Stimulated activated CD8-positive, alpha-beta memory T cell treated with anti-CD3 and anti-CD28 coated beads, Interleukin-15, amount 100 ng/mL, for 24 hours (primary cell): ENCODE measurements at places on chromosomes 5 and 9.
A peak's percentile ranks its signal among the peaks of the same experiment; 100 is the strongest.

DNA sequence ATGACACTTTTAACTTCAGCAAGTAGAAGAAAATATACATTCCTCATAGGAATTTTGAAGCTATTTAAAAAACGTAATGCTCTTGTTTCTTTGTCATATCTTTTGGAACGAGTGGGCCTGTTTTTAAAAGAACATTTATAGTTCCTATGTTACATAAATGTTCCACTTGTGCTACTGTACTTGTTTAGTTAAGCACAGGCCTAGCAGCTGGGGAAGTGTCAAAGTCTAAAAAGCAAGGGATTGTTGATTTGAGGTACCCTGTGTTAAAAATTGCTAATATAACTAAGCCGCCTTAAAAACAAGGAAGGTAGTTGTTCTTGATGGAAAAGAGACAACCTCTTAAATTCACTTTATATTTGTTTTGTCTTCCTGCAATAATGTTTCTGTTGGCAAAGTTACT is 27.2 kb upstream of the ELL2 start:
- DNase-seq = no peak

GRCh38 chr9:109935406-109936087 is 155.5 kb downstream of the PALM2AKAP2 start:
- no peak for DNase-seq

- no peak for DNase-seq
These were observed 136.3 kb upstream of the RASEF start for GRCh38 chr9:83199240-83199639.

- no peak for DNase-seq
These were observed 187.6 kb downstream of the COMMD10 start for GRCh38 chr5:116272281-116272941.

DNA sequence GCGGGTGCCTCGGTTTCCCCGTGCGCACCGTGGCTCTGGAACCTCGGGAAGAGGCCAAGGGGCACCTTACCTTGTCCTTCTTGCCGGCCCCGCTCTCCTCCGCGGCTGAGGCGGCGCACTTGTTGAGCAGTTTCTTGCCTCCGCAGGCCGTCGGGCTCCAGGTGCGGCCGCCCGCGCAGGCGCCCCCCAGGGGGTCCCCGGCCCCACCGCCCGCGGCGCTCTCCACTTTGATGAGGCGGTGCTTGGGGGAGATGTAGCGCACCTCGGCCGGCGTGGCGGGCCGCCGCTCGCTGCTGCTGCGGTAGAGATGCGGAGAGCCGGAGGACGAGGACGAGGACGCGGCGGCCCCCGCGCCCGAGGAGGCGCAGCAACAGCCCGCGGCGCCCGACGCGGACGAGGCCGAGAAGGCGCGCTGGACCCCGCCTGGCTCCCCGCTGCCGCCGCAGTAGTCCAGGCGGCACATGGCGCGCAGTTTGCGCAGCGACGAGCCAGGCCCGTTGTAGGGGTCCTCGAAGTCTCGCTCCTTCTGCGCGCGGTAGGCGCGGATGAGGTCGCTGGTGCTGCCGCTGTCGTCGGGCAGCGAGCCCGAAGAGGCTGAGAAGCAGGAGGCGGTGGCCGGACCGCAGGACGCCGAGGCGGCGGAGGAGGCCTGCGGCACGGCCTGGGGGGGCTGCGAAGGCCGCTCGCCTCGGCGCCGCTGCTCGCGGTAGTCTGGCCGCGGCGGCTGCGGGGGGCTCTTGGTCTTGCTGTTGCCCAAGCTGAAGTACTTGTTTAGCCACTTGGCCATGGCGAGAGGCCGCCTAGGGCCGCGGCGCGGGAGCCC is 957 bp downstream of the SHB start:
- no peak for DNase-seq

DNA sequence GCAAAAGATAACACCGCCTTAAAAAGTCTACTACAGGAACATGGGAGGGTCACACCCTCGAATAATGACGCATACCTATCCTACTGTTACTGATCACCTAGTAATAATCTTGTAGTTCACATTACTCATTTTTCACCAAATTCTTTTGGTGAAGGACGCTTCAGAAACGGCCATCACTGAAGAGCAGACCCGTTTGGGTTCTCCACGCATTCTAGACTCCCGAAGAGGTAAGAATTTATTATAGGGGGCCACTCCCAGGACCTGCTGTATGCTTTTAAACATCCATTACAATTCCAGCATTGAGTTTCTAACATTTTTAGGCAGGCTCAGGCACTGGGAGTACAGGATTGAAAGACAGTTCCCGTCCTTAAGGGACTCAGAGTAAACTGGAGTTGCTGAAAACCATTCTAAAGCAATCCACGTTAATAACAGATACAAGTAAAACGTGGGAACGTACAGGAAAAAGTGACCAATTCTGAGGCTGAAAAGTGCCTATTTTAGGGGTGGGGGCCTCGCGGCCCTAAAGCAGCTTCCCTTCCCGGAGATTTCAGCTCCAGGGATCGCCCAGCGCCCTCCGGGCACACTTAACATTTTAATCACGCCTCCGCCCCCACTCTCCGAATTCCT is at the start of gene FER:
Gene FER (plus strand): TSS at position 124 of the 627 bp plus-strand sequence. CDS start 50,286 bp downstream, outside the sequence.
- no peak for DNase-seq

GRCh38 chr5:5481206-5481605 is 58.7 kb downstream of the ICE1 start:
- DNase-seq = no peak

DNA sequence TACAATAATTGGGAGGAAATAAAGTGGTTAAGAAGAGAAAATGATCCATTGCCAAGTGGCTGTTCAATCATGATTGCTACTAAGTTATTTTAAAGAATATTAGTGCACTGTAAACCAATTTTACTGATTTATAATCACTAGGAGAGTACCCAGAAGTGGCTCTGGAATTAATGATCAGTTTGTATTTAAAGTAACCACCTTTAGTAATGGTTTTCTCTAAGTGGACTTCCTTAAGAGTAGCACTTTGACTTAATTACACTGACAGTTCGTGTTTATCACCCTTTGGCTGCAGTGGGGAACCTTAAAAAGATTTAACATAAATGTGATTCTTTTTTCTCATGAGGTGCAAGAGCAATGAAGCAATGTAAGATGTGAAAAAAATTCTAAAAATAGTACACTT is 310.8 kb downstream of the CDH12 start:
- DNase-seq = no peak

GRCh38 chr9:16002816-16003215 is 450.0 kb downstream of the CCDC171 start:
- DNase-seq = no peak

DNA sequence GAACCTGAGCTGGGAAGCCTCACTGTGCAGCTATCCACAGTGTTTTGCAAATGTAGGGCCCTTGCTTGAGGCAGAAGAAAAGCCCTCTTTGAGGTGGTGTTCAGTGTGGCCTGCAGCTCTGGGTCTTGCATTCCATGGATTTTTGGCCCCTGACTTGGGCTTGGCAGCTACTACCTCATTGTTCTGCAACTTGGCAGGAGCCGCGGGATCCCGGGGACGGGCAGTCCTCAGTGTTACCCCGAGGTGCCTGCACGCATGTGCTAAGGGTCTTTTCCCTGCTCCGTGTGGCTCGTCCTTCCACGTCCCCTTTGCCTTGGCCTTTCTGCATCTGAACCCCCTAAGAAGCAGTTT is 39.8 kb downstream of the NEK6 start:
- DNase-seq = no peak

DNA sequence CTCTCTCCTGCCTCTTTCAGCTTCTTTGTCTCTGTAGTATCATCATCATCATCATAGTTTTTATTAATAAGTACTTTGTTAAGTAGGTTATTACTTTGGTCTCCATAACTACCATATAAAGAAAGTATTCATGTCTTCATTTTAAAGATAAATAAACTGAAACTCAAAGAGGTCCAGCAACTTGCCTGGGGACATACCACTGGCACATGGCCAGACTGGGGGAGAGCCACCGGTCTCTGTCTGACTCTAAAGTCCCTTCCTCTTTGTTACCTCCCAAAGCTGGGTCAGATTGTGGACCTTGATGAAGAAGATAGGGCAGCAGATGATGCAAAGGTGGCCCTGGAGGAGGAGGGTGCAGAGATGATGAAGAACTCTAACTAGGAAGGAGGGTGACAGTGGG is 8.5 kb downstream of the CDX1 start:
- no peak for DNase-seq

GRCh38 chr9:76161541-76161940 is 232.7 kb downstream of the RFK start:
- DNase-seq = no peak

- no peak for DNase-seq
These were observed 10.9 kb upstream of the TTLL11 start for GRCh38 chr9:122103985-122104384.

- DNase-seq = no peak
These were observed 58.9 kb downstream of the NREP start for GRCh38 chr5:111697881-111698757.

- peak; percentile 13 for DNase-seq
These were observed 7.9 kb upstream of the ENG start for GRCh38 chr9:127862075-127863011.

- DNase-seq = no peak
These were observed 269.6 kb downstream of the CEMIP2 start for GRCh38 chr9:71498691-71499090.

DNA sequence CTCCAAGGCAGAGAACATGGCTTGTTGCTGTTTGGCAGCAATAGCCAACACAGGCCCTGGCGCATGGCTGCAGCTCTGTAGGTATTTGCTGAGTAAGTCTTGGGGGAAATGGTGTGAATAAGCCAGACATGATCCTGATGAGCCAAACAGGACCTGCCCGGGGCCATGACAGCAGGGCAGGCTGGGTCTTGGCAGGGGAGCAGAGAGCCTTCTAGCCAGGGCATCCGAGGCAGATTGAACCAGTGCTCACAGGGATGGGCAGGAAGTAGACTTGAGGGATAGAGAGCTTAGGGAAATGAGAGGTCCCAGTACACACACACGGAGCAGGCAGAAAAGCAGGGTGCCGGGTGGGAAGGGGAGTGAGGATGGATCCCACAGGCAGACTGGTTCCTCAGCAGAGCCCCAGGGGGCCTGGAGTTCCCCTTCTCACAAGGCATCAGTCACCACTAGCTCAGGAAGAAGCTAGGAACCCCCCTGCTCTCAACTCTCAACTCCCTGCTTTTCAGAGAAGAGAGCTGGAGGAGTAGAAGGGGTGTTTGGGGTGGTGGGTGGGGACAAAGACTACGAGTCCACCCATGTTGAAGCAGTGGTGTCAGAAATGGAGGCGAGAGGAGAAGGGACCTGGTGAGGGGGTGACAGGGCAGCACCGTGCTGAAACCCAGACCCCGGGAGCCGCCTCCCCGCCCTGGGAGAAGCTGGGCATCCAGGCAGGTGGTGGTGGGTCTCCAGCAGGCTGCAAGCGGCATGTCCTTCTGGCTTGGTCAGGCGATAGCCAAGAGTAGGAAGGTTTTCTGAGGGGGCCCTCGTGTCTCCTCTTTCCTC is 111.1 kb downstream of the RGS3 start:
- DNase-seq = no peak

DNA sequence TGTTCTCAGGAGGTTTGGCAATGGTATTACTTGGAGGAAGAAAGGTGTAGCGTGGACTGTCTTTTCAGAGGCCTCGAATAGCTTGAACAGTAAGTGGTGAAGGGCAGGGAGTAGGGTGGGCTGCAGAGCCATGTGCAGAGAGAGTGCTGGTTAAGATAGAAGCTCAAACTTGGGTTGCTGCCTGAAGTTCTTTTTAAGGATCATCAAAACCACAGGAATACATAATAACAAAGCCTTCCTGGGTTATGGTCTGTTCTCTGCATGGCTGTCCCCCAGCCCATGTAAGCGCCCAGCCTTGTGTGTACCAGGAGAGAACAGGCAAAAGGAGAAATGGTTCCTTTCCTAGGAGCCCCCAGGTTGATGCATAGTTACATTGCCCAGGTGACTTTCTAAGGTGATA is 43.9 kb downstream of the RCL1 start:
- DNase-seq = no peak

DNA sequence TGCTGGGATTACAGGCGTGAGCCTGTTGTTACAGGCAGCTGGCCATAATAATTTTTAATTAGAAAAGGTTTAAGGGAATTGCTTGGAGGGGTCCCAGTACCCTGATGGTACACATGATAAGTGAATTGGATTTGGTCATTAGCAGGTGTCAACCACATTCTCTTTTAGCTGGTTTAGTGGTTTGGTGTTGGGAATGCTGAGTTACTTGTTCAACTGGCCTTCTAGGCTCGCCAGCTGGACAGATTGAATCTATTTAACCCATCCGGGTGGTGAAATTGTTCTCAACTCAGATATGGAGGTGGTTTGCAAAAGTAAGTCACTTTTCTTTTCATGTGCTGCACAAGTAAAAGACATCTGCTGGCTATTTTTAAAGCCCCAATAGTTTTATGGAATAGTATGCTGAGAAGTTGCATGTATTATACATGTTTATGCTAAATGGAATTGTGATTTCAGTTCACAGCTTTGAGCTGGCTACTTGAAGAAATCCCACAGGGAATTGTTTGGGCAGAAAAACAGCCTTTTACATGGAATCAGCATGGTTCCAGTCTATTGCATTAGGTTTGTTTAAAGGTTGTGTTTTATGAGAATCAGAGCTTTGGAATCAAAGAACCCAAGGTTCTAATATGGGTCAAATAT is 149.8 kb upstream of the SLC28A3 start:
- DNase-seq = no peak

- DNase-seq = no peak
These were observed 17.0 kb upstream of the CYFIP2 start for GRCh38 chr5:157248821-157249470.

DNA sequence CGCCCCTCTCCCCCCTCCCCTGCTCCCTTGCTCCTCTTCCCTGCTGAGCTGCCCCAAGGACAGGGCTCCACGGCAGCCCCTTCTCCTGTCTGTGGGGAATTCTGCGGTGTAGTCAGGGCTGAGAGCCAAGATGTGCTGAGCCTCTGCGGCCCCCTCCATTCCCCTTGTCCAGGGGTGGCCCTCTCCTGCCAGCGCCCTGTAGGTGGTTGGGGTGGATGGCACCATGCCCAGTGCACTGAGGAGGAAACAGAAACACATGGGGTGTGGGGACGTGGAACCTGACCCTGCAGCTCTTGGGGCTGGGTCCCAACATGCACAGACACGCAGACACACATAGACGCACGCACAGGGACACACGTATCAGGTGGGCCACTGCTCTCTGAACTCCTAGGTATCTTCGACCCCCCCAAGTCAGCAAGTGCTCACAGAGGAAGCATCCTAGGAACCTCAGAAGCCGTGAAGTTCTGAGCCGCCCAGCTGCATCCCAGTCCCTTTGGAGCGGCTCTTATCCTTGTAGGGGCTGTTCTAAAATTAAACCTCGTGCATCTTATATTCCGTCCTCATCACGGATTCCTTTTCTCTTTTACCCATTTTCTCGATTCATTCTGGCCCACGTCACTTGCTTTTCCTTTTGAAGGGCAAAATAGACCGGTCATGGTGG is 64.8 kb downstream of the HMCN2 start:
- DNase-seq = no peak

- no peak for DNase-seq
These were observed 41.2 kb upstream of the FLT4 start for GRCh38 chr5:180690562-180690961.

DNA sequence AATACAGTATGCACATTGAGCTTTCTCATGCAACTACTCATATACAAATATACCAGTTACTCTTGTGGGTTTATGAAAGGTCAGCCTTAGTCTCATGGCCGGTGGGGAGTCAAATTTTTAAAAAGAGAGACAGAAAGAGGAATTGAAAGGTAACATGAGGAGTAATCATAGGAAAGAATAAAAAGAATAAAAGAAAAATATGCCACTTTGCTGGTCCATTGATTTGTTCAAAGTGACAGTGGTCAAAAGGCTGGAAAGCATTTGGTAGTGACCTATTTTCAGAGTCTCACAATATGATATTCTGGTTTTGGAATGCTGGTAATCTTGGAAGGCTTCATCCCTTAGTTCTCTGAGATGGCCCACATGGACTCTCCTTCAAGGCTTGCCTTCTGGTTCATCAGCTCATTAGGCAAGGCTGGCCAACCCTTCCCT is 67.0 kb downstream of the ZNF366 start:
- DNase-seq = no peak

GRCh38 chr9:109444771-109445320 is 53.3 kb downstream of the PTPN3 start:
- DNase-seq = no peak
